ENCODE measurements at places on chromosomes 11 and 22.

DNA sequence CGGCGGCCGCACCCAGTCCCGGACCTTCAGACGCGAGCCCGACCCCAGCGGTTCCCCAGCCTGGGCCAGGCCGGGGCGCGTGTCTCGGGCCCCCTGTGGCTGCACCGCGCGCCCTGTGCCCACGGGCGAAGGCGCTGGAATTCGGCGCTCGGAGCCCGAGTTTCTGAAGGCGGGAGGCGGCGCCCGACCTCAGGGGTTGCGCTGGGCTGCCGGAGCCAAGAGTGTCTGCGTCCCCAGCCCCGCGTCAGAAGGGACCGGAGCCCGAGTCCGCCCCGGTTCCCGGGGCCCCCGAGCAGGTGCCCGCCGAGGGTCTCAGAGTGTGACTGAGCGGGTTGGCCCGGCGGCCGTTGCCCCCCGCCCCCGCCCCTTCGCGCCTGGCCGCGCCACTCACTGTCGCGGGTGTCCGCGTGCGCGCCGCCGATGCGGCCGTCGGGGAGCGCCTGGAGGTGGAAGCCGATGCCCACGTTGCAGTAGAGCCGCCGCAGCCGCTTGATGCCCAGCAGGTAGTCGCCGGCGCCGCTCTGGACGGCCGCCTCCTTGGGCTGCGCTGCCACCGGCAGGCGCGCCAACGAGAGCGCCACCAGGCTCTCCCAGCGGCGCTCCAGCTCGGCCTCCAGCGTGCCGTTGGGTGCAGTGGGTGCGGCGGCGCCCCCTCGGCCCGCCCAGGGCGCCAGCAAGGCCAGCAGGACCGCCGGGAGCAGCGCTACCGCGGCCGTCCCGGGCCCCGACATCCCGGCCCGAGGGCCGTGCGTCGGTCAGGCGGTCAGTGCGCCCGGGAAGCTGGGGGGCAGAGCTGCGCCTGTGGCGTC is 583 bp downstream of the FGF4 start:
- DNase-seq = no peak

GRCh38 chr11:76589964-76590950 is 80.3 kb downstream of the LRRC32 start:
- no peak for DNase-seq

DNA sequence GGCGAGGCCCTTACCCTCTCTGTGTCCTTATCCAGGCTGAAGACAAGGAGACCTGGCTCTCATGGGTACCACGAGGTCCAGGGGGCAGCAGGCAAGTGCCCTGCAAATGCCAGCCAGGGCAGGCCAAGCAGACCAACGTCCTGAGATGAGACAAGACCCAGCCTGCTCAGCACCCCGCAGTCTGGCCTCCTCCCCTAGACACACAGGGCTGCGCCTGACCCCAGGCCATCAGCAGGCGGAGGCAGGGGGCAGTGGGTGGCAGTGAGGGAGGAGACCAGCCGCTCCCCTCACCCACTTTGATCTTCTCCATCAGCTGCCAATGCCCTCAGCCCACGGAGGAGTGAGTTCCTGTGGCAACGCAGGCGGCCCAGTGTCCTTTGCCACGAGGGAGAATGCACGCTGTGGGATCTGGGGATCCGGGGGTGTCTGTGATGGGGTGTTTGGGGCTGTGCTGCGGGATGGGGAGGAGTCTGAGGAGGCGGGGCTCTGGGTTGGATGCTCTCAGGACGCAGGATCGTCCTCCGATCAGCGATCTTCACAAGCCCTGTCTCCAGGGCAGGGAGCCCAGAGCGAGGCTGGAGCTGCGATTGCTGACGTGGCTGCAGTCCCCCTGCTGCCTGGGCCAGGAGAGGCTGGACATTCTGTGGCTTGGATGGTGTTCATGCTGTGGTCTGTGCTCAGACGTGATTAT is 30.5 kb upstream of the PPARA start:
- no peak for DNase-seq

DNA sequence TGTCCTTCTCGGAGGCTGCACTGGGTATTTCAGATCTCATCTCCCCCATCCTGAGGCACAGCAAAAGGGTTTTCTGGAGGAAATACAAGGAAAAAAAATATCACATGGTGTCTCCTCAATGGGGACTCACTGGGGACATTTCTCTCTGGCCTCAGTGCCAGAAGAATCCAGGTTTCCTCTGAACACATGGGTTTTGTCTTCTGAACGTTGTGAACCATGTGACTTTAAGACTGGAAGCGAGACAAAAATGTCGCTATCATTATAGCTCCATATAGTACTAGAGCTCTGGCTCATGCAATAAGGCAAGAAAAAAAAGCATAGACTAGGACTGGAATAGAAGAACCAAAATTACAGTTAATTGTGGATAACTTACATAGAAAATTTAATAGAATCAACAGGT is 44.9 kb upstream of the RFPL3 start:
- DNase-seq = no peak

- DNase-seq = peak; percentile 34
These were observed 77.4 kb upstream of the WNT7B start for GRCh38 chr22:46054091-46055073.

GRCh38 chr11:105201166-105201565 is 61.6 kb upstream of the CARD18 start:
- DNase-seq = no peak

DNA sequence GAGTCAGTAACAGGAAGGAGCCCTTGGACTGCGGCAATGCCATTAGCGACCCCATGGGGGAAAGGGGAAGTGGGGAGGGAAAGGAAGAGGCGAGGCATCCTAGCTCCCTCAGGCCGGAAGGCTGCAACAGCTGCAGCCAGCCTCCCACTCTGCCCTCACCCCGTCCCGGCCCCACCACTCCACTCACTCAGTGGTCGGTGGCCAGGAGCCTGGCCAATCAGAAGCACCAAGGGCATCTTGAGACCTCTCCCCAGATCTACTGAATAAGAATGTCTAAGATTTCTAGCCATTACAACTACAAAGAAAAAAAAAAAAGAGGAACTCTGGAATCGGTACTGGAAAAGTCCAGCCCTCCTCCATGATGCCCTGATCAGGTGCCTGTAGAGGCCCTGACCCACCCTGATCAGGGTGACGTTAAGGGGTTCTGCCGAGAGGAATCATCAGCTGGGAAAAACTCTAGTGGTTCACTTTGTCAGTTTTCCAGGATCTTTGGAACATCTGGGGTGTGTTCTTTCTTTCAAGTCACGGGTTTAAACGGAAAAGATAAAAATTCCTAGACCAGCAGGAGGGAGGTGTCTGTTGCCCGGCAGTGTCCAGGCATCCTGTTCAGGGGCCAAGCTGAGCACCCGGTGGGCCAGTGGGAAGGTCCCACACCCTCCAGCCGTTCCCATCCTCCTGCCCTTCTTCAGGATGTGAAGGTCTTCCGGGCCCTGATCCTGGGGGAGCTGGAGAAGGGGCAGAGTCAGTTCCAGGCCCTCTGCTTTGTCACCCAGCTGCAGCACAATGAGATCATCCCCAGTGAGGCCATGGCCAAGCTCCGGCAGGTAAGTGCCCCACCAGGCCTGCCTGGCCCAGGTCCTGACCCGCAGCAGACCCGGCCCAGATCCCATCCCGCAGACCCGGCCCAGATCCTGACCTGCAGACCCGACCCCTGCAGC is 14.4 kb downstream of the OAF start:
- DNase-seq = no peak

- no peak for DNase-seq
These were observed 14.7 kb upstream of the TAB1 start for GRCh38 chr22:39384750-39385480.

GRCh38 chr22:31683181-31684105 is 21.4 kb upstream of the PISD start:
- no peak for DNase-seq

DNA sequence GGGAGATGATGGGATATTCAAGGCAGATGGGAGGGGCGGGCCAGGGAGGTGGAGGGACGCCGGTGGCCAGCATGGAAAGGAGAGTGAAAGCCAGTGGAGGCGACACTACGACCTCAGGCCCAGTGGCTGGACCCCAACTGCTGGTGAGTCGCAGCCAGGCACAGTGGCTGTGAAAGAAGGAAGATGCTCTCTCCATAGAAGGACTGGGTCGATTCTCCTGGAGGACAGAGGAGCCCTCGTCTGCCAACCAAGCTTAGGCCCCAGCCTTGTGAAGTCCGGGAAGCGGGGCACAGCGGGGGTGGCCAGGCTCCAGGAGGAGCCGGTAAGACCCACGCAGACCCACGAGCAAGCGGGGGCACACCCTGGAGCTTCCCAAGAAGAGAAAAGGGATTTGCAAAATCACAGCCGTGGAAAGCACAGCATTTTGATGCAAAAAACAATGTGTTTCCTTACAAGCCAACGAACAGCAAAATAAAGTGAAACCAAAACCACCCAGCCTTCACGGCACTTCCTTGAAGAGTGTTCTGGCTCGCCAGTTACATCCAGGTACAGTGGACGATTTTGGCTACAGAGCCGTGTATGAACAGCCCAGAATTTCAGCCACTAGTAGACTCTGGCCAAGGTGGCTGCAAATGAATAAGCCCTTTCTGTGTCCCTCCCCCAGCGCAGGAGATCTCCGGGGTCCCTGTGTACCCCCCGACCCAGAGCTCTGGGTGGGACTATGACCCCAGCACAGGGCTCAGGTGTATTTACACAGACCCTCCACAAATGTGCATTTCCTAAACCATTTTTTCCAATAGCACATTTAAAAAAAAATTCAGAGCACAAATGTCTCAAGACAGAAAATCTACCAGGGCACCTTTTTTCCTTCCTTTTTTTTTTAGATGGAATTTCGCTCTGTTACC is 96.9 kb downstream of the TRMU start:
- DNase-seq = peak; percentile 37

DNA sequence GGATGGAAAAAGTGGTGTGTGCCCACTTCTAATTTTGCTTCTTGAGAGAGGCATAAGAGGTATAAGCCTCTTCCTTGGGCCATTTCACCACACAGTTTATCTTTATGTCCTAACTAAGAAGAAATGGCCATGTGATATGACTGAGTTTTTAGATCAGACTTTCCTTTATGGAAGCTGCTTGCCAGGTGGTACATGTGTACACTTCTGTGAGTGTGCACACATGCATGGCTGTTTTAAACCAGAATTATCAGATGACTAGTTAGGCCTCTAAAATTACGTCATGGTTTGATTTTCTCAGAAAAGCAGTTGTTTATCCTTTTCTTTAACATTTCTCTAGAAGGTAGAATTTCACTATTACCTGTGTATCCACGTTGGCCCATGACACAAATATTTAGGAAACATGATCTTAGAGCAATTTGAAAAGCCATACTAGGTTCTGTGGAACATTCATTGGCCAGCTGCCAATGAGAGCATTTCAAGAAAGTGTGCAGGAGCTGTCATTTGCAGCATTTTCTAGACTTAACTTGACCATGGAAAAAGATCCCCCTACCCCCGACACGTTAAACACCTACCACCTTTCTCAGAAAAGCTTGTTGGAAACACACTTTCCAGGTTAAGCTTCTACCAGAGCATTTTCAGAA is 109.2 kb upstream of the GAL start:
- no peak for DNase-seq

DNA sequence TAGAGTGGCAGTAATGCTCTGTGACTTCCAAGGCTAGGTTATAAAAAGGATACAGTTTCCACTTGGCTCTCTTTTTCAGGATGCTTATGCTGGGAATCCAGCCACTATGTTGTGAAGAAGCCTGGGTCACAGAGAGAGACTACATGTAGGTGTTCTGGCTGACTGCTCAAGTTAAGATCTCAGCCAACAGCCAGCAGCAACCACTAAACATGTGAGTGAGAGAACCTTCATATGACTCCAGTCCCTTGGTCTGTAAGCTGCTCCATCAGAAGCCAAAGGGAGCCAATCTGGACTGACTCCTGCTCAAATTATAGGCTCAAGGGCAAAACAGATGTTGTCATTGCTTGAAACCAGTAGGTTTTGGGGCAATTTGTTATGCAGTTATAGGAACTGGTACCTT is 162.7 kb downstream of the MAML2 start:
- no peak for DNase-seq

GRCh38 chr11:69818231-69818602 is 999 bp downstream of the FGF3 start:
- no peak for DNase-seq

- peak; percentile 88 for DNase-seq
These were observed 1335.9 kb downstream of the TBC1D22A start for GRCh38 chr22:48098243-48098920.

DNA sequence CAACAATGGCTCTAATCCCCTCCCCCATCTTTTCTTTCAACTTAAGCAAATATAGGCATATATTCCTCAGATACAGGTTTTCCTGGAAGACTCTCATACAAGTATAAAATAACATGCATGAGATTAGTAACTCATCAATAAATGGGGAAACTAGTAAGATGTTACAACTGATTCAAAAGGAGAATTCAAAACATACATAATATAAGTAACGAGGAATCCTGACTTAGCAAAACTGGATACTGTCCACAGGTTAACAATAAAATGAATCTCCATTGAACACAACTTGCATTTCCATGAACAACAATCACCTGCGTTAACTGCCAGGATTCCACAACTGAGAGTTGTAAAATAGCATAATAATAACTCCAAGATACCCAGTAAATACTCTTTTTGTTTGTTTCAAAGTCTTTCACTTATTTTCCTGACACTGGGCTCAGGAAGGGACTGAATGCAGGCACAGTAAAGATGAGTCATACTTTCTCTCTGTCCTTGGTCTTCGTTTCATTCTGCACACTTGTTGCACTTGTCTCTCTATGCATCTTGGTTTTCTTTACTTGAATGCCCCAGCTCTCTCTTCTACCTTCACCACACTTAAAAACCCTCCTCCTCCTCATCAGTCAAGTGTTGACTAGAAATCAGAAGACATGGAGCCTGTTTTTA is 8.1 kb downstream of the APIP start:
- no peak for DNase-seq

GRCh38 chr22:28358312-28358711 is 321.3 kb downstream of the TTC28 start:
- DNase-seq = no peak

DNA sequence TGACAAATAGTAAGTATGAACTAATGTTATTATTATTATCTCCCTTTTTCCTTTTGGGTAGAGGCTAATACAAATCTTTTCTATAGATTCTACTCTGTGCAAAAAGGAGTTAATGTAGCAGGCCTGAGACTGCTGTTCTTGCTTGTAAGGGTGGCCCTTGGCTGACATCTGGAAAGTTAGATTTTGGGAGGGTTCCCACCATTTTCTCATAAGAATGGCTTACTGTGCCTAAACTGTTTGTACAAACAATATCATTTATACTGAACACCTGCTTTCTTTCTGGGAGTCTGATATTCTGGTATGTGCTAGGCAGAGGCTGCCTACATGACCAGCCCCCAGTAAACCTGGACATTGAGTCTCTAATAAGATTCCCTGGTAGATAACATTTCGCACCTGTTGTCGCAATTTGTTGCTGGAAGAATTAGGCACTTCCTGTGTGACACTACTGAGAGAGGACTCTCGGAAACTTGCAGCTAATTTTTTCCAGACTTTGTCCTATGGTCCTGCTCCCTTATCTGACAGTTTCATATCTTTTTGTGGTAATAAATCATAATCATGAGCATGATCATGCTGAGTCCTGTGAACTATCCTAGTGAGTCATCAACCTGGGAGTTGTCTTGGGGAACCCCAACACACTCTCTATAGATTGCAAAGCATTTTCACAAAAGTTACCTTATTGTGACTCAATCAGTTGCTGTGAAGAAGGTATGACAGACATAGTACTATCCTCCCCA is 257.7 kb upstream of the CCDC90B start:
- peak; percentile 27 for DNase-seq

Data from activated CD4-positive, alpha-beta T cell treated with anti-CD3 and anti-CD28 coated beads, Interleukin-2, amount 50 U/mL, for 16 hours (primary cell).